ENCODE measurements at places on chromosomes 4 and X.

- no peak for DNase-seq
Observed at GRCh38 chrX:130909469-130910136, 6.6 kb upstream of the ENOX2 start.

- DNase-seq: no peak
Observed at GRCh38 chrX:42752730-42753129, 25.2 kb downstream of the PPP1R2C start.

GRCh38 chr4:99637174-99637573, 20.5 kb downstream of the C4orf54 start:
- no peak for DNase-seq

DNA sequence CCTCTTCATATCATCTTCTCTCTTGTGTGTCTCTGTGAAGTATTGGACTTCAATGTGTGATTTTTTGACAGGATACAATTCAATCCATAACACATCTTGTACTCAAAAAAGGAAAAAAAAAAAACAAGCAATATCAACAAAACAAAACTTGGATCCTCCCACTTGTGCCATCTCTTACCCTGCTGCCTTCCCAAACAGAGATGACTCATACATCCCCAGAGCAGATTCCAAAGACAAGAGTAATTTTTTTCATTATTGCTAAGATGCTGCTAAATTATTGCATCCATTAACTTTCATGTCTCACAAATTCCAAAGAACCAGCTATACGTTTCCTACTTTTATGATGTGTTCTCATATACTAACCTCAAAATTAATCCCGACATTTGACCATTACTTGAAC, 479.2 kb downstream of the GBA3 start:
- no peak for DNase-seq

- DNase-seq: no peak
Observed at GRCh38 chr4:183255487-183255886, 64.6 kb downstream of the CLDN22 start.

- DNase-seq: no peak
Observed at GRCh38 chr4:131370846-131371245, 1778.2 kb upstream of the PCDH10 start.

GRCh38 chr4:112927544-112927943, 121.9 kb upstream of the ANK2 start:
- DNase-seq: no peak

DNA sequence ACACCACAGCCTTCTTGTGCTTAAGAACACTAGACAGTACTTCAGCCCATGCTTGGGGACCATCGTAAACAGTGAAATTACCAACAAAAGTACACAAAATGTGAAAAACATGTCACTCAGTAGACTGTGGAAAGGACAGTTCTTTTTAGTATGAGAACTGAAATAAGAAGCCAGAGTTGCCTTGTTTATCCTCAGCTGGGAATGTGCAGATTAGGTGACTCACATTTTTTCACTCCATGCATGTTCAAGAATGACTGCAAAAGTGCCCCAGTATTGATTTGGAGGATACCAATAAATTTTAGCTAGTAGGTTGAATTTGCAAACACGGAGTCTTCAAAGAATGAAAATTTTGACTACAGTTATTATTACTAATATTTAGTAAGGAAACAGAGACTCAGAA, 23.1 kb upstream of the BMP3 start:
- DNase-seq: no peak

DNA sequence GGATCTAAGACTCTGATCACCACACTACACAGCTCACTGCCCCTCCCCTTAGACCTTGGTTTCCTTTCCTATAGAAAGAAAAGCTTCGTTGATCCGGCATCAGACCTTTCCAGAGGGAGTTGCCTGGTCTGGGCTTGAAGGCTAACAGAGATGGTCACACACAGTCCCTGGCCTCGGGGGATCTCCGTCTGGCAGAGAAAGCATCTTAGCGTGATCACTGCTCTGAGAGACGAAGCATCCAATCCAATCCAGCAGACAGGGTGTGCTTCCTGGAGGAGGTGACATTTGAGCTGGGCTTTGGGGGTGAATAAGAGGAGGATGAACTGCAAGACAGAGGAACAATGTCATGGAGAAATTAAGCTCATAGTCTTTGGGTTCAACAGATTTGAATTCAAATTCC, 49.5 kb downstream of the HTRA3 start:
- DNase-seq: no peak

DNA sequence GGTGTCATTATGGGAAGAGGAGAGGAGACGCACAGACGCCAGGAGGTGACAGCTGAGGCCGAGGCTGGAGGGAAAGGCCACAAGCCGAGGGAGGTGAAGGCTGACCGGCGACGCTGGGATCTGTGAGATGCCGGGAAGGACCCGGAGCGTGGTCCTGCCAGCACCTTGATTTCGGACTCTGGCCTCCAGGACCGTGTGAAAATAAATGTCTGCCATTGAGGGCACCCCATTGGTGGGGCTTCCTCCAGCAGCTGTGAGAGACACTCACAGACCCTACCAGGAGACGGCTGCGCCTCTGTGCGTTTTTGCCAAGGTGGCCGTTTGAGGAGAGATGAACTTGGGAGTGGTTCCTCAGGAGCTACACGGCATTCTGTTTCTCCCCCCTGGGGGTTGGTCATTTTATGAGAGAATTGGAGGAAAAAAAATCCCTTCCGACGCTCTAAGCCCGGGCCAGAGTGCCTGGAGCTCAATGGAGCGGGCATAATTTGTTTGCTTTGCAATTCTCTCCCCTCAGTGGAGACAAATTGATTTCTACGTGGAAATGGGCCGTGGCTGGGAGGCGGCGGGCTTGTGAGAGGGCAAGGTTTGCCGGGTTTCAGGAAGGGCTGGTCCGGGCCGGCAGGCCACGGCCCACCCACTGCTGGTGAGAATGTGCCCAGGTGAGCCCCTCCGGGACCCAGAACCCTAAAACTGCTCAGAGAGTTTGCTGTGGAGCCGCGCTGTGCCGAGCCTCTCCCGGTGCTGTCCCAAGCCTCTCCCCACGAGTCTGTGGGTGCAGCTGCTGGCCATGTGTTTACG, 53.9 kb downstream of the CPZ start:
- no peak for DNase-seq

GRCh38 chr4:54800831-54801530, 143.2 kb downstream of the KIT start:
- no peak for DNase-seq

GRCh38 chr4:30801876-30802275, 81.7 kb downstream of the PCDH7 start:
- DNase-seq: no peak

GRCh38 chr4:119037709-119038108, 97.9 kb upstream of the MYOZ2 start:
- no peak for DNase-seq

DNA sequence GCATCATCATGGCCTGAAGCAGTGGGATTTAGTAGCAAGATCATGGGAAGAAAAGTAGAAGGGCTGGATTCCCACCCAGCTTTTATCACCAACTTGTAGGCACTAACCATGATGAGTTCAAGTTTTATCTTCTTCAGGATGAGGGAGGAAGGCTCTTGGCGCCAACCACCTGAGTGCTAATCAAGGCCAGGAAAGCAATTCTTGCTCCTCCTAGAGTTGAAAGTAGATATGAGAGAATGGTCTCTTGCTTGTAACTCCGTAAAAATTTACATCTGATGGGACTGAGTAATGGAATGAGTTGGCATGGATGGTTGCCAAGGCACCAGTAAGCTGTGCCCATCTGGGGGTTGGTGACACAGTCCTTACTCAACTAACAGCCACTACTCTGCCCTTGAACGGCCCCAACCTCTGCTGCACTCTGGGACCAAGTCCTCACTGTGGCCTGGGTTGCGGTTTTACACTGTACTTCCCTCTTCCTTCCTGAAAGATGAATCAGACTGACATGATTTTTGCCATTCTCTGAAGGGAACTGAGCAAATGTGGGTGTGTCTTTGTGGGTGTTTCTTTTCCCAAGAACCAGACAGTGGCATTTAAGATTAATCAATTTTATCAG, 39.4 kb upstream of the NDP start:
- DNase-seq: peak; percentile 18
